K562 (cell line): ENCODE measurements at places on chromosomes 1 and 21. TPM values are rescaled to one million over a fixed set of nuclear protein-coding genes. Genes with fewer than 3 reads are reported as not detected.

- no peaks in the 10 kb centered on the region for H3K36me3 ChIP-seq
- no peak overlapping the region for H3K27ac ChIP-seq
- no peaks in the 10 kb centered on the region for H3K27me3 ChIP-seq
Measured at GRCh38 chr1:152743371-152744145, 14.3 kb upstream of the KPRP start.

DNA sequence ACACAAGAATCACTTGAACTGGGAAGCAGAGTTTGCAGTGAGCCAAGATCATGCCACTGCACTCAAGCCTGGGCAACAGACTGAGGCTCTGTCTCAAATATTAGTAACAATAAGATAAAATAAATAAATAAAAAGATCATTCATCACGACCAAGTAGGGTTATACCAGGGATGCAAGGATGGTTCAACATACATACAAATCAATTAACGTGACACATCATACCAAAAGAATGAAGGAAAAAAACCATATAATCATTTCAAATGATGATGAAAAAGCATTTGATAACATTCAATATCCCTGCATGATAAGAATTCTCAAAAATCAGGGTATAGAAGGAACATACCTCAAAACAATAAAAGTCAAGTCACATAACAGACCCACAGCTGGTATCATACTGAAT lies 38.3 kb downstream of the PHTF1 start:
- no peak overlapping the region for H3K27ac ChIP-seq
- no peak for DNase-seq
- no peak overlapping the region for H3K4me3 ChIP-seq
- no peaks in the 10 kb centered on the region for H3K27me3 ChIP-seq
- H3K4me1 ChIP-seq = no peaks in the 10 kb centered on the region
- H3K36me3 ChIP-seq = peaks cover 40% of the 10 kb centered on the region; the same call in 2 of the 3 replicates

DNA sequence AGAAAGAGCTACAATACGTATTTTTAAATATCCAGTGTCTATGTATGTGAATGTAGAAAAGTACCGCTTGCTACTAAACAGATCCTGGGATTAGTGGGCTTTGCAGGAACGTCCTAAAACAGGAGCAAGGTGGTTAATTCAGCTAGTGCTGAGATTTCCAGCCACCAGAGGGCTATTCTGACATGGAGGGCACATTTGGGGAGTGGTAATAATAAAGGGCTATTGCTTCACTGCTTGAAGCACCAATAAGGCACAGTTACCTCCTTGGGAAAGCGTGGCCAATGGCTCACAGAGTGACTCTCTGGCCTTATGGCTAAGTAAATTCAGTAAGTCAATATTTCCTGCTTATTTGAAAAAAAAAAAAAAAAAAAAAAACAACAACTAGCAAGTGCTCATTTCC lies 152.4 kb downstream of the GABPA start:
- no peak overlapping the region for H3K27ac ChIP-seq
- H3K27me3 ChIP-seq = no peaks in the 10 kb centered on the region
- no peaks in the 10 kb centered on the region for H3K36me3 ChIP-seq
- H3K4me1 ChIP-seq = no peaks in the 10 kb centered on the region
- no peak overlapping the region for H3K4me3 ChIP-seq
- no peak for DNase-seq

GRCh38 chr1:55314740-55315139 lies 99.6 kb upstream of the USP24 start:
- no peak overlapping the region for H3K4me3 ChIP-seq
- H3K4me1 ChIP-seq = no peaks in the 10 kb centered on the region
- no peaks in the 10 kb centered on the region for H3K36me3 ChIP-seq
- no peak overlapping the region for H3K27ac ChIP-seq
- H3K27me3 ChIP-seq = peaks cover 14% of the 10 kb centered on the region; the same call in 2 of the 3 replicates
- DNase-seq = no peak

DNA sequence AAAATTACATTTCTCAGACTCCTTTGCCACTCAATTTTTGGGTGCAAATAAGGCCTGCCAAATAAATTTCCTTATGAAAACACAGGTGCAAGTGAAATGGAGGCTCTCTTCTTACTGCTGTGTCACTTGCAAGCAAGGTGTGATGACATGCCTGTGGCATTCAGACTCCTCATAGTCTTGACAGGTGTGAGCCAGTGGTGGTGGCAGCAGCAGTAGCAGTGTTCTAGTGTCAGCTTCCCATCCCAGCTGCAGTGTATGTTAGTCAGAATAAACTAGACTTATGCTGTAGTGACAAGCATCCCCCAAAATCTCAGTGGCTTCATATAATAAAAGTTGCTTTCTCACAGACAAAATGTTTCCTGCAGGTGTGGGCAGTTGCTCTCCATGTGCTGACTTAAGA lies 3.8 kb upstream of the EEIG2 start:
- H3K4me1 ChIP-seq = peaks cover 37% of the 10 kb centered on the region
- no peak for DNase-seq
- H3K4me3 ChIP-seq = no peak overlapping the region
- no peaks in the 10 kb centered on the region for H3K27me3 ChIP-seq
- H3K36me3 ChIP-seq = no peaks in the 10 kb centered on the region

- H3K36me3 ChIP-seq = peaks cover 26% of the 10 kb centered on the region
- no peak overlapping the region for H3K4me3 ChIP-seq
- peaks cover 72% of the 10 kb centered on the region for H3K4me1 ChIP-seq
- no peak for DNase-seq
Measured at GRCh38 chr1:21912038-21912758, 24.9 kb downstream of the HSPG2 start.

DNA sequence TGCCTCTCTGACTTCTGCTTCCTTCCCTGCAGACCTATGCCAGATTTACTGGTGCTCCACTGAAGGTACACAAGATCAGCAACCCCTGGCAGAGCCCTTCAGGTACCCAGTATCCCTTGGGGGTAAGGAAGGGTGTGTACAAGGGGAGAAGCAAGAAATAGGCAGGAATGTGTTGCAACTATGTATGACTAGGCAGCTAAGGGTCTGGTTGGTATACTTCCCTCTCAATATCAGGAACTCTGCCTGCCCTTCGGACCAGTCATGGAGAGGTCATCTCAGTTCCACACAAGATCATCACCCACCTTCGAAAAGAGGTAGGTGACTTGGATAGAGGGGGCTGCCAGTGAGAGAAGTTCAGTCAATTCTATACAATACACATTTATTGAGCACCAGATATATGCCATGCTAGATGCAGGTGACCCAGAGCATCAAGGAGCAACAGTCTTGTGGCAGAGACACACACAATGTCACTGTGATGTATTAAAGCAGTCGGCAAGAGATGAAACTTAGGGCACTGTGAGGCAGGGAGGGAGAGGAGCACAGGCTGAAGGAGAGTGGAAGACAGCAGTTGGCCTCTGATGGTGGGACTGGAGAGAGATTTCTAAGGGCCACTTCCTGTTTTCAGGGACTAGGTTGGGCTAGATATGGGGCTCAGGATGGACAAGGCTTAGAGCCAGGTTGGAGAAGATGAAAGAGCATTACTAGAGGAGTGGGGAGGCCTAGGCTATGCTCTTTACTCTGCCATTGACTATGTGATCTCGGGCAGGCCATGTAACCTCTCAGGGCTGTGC lies 2.0 kb downstream of the MTX1 start:
- H3K4me1 ChIP-seq = peaks cover 19% of the 10 kb centered on the region
- DNase-seq = no peak
- H3K4me3 ChIP-seq = no peak overlapping the region
- no peak overlapping the region for H3K27ac ChIP-seq

Gene FCRL3
- polyA plus RNA-seq = not detected in 2 replicates

Gene NDUFS5
- 1,487 and 1,540 TPM in 2 replicates for polyA plus RNA-seq

Gene F5
- 0.03 TPM in 1 of 2 replicates, not detected in the other for polyA plus RNA-seq

Gene IL20
- polyA plus RNA-seq = not detected in 2 replicates

Gene MCM3AP
- polyA plus RNA-seq = 75.4 and 82.8 TPM in 2 replicates
